ENCODE measurements at places on chromosomes 11 and 22.

DNA sequence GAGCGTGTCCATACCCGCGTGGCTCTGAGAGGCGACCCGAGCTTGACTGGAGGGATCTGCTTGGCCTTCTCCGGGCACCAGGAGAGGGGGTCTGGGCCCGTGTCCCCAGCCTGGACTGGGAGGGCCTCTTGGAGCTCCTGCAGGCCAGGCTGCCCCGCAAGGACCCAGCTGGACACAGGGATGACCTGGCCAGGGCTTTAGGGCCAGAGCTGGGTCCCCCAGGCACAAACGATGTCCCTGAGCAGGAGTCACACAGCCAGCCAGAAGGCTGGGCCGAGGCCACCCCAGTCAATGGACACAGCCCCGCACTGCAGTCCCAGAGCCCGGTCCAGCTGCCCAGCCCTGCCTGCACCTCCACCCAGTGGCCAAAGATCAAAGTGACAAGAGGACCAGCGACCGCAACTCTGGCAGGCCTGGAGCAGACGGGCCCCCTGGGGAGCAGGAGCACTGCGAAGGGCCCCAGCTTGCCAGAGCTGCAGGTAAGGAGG lies 38.2 kb downstream of the TRIOBP start:
- DNase-seq, result no peak

DNA sequence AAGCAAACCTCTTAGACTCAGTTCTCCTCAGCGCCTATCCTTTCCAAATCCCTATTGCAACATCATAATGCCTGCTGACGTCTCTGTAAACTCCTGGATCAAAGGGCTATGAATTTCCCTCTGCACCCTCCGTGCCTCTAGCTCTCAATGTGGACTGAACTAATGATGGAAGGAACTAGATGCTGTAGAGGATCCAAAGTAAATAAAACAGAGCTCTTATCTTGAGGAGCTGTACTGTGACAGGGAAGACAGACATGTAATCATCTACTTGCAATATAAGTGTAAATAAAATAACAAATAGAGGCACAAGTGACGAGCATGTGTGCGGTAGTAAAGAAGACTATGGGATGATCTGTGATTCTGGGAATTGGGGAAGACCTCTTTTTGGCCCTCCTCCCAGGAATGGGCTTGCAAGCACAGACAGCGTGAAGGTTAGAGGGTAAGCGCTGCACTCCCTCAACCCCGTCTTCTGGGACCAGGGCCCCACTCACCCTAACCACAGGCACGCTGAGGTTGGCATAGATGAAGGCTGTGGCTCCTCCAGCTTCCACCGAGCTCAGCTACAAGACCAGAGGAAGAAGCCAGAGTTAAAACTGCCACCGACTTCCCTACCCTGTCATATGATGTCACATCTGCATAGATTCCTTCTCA lies 42.2 kb downstream of the P4HA3 start:
- DNase-seq, result no peak

DNA sequence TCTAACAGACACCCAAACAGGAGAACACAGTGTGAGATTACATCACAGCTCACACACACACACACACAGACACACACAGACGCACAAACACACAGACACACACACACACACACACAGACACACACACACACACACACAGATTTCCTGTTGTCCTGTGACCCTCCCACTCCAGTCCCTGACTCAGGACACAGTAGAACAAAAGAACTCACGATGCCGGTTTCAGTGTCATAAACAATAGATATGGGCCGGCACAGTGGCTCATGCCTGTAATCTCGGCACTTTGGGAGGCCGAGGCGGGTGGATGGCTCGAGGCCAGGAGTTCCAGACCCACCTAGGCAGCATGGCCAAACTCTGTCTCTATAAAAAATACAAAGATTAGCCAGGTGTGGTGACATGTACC lies 13.8 kb upstream of the KAT5 start:
- no peak for DNase-seq

DNA sequence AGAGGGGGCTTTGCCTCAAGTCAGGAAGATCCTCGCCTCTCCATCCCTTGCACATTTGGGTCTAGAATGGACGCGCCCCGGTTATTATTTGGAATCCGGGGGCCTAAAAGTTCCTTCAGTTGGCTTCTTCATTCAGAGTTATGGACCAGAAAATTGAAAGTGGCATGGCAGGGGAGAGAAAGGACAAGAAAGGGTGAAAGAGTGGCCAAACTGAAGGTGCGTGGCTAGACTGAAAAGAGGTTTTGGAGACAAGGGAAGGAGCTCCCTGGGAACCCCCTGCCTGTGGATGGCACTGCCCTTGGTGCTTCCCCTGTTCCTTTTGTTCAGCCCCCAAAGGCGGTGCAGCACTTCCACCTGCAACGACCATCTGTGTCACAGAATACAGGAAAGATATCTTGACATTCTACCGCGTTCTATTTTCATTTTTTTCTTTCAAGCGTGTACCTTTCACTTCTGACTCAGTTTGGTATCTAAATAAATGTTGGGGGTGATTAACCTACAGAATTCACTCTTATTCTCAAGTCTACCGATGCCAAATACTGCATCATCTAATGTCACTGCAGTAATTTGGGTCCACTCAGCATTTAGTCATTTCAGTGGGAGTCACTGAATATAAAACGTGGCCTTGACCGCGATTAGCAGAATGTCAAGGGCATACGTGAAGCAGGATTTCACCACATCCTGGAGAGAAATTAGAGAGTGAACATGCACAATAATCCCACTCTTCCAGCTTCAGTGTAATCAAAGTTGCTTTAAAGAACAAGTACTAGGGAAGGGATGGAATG lies 88.1 kb upstream of the ARHGAP32 start:
- DNase-seq, result no peak

DNA sequence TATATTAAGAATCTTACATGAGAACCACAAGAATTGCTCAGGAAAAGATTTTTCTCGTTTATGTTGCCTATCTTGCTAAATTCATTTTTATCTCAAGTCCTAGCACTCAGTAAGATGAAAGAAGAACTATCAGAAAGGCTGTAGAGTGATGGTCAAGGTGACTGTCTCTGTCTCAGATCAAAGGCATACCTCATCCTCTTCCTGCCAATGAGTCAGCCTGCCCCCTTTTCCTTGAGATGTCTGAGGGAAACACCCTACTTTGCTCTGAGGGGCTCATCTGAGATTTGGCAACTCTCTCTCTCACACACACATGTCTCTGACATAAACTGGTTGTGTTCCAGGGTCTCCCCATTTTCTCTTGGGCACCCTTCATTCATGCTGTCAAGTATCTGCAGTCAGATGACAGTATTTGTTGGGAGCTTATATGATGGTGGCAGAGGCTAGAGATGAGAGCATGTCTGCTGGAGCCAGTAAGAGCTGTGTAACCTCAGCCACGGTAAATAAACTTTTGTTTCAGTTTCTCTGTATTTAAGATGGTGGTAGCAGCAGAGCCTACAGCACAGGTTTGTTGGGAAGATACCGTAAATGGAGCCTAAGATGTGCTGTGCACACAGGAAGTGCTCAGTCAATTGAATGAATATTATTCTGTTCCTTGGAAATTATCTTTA lies 1.6 kb downstream of the MMP27 start:
- no peak for DNase-seq

DNA sequence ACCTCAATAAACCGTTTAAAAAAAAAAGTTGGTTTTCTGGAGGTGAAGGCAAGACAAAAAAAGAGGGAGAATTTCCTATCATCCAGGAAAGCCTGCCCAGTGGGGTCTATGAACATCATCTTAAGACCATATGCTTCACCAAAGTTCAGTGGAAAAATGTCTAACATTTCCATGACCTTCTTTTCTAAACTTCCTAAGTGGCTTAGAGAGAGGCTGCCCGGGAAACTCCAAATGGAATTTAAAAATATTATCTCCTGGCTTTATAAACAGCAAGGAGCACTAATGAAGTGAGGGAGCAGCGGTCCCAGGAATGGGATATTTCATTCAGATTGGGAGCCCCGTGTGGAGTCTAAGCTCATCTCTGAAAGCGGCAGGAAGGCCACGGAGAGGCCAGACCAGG lies 46.9 kb downstream of the ETS1 start:
- no peak for DNase-seq

DNA sequence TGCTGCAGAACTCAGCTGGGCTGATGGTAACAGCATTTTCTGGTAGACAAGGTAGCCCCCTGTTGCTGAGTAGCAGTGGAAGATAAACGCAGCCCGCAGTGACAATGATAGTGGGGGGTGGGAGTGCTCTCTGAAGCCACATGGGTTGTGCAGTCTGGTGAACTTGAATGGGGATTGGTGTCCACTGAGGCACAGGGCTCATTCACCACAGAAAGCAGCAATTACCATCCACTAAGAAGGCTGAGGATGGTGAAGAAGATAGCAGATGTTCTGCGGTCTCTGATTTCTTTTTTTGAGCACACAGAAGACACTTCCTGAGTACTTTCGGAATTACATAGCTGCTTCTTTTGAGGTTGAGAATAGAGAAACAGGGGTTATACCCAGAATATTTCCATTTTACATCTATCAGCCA lies 150.3 kb downstream of the LRRC4C start:
- no peak for DNase-seq

GRCh38 chr11:46345881-46346484 lies 1.3 kb upstream of the DGKZ start:
- no peak for DNase-seq

DNA sequence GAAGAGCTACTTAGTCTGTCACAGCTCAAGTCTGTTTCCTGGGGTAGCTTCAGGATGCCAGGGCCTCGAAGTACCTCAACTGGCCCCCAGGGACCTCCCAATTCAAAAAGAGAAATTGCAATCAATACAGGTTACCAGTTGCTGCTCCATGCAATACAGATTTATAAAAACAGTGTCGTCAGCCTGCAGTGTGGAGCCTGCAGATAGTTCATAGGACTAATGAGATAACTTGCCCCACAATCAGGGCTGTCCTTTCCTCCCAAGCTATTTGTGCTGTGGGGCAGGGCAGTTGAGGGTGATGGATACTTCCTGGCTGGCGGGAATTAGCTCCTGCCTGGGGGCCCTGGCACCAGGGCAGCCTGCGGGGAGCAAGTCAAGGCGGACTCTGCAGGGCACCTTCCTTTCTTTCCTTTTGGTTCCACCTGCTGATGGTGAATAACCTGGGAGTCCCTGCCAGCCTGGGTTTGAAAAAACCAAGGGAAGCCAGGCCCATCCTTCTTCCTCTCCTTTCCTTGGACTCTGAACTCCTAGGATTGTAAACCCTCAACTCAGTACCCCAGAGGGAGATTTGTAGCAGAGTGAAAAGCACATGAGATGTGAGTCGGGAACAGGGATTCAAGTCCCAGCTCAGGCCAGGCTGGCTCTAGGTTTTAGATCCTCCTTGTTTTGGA lies 216.6 kb downstream of the CEP164 start:
- DNase-seq, result no peak

DNA sequence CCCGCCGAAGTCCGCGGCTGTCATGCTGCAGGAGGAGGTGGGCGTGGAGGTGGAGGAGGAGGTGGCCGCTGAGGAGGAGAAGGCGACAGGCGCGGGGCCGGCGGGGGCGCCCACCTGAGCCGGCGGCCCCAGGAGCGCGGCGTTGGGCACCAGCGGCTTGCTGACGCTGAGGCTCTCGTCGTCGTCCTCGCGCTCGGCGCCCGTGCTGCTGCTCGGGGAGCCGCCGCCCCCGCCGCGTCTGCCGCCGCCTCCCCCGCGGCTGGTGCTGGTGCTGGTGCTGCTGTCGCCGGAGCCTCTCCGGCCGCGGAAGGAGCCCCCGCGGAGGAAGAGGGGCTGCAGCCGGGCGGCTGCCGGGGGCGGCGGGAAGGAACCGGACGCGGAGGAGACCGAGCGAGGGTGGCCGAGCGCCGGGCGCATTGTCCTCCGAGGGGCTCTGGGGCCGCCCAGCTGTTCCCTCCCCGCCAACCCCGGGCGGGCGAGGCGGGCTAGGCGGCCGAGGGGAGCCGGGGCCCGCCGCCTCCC lies 388 bp downstream of the TMEM121B start:
- no peak for DNase-seq

DNA sequence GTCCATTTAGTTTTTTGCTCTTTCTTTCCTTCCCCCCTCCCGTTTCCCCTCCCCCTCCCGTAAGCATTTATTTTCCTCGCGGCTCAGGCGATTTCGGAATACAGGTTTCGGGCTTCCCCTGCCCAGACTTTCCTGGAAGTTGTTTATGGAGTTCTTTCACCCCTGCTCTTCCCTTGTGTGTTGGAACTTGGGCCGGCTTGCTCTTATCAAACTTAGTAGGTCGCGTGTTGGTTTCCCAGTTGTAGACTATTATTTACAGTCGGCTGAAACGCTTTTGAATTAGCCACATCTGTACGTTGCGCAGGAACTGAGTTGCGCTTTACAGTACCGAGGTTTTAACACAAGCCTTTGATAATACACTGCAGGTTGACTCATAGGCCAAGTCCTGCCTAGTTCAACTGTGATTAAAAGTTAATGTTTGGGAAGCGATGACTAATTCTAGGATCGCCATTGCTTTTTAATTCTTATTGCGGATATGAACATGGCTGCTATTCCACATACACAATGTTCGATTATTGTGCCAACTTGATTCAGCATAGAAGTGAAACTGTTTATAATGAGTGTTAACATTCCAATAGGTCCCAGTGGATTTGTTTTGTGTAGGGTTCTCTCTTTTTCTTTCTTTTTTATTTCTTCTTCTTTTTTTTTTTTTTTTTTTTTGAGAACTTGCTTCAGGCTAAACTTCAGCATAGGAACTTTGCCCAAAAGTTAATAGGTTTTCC lies 1.7 kb downstream of the YAP1 start:
- DNase-seq, result no peak

GRCh38 chr11:13126430-13126829 lies 117.3 kb downstream of the RASSF10 start:
- no peak for DNase-seq

- DNase-seq, result no peak
These were observed 38.9 kb upstream of the CCDC89 start for GRCh38 chr11:85724748-85725465.

DNA sequence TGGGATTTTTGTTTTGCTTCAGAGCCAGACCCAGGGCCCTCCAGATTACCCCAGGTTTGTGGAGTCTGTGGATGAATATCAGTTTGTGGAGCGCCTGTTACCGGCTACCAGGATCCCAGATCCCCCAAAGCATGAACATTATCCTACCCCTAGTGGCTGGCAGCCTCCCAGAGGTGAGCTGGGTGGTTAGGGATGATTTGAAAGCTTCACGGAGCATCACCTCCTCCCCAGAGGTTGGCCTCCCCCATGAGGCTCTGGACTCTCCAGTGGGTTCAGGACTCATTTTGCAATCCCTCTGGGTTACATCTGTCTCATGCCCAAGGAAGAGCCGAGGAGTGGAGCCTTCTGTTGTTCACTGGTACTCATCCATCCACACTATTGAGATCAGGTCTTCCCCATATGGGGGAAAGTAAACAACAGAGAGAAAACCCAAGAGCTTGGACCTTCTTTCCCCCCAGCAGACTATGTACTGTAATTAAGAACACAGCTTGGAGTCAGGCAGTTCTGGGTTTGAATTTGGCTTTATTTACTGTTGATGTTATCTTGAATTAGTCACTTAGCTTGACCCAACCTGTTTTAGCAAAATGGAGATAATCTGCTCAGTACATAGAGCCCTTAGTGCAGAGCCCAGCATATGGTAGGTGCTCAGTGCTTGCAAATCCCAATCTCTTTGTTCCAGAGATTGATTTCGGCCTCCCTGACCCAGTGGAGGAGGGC lies 2.5 kb downstream of the MRPL49 start:
- DNase-seq, result no peak

- DNase-seq, result no peak
These were observed at the start of gene CHST1 for GRCh38 chr11:45665206-45665932. TSS of gene CHST1 (minus strand) at chr11:45665622. CDS start at chr11:45650923, 14,699 bp downstream.

Measured in Karpas-422 (cell line).